ENCODE measurements at places on chromosomes 16 and 17. TPM values are rescaled to one million over a fixed set of nuclear protein-coding genes. Genes with fewer than 3 reads are reported as not detected.

GRCh38 chr16:64864232-64864809, 257.5 kb downstream of the CDH11 start:
- no peak for DNase-seq

DNA sequence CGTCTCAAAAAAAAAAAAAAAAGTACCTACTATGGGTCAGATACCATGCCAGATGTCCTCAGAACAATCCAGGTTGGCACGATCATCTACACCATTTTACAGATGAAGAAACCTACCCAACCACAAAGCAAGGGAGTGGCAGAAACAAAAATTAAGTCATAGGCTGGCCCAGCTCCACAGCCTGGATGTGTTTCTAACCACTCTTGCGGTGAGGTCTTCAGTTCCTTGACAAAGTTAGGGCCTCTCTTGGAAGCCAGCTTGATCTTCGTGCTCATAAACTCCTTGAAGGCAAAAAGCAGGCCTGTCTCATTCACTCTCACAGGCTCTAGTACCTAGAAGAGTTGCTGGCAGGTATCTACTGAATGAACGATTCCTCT, 6.2 kb downstream of the GGA2 start:
- no peak for DNase-seq

HAS3 gene
- total RNA-seq, result 98.4 TPM

GRCh38 chr17:58189436-58190146, 2.9 kb upstream of the EPX start:
- no peak for DNase-seq

GRCh38 chr17:72691586-72691985, 400.9 kb downstream of the SLC39A11 start:
- DNase-seq, result no peak
